ENCODE measurements at places on chromosomes 11 and 22.

DNA sequence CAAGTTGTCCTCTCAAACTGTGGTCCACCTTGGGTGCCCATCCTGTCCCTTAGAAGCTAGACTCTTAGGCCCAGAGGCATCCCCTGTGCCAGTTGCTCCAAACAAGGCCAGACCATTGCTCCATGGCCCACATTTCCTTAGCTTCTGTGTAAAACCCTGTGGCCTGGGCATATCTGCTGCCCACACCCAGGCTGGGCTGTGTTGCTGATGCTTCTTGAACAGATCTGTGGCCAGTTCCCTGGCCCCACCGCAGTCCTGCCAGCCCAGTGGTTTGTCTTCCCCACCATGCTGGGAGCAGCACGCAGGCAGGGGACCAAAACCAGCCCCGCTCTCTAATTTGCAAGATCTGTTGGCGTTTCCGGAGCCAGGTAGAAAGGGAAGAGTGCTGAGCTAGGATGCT is 72.2 kb downstream of the CSNK2A3 start:
- DNase-seq, result no peak

GRCh38 chr11:76164081-76164480 is 42.2 kb downstream of the WNT11 start:
- DNase-seq, result no peak

DNA sequence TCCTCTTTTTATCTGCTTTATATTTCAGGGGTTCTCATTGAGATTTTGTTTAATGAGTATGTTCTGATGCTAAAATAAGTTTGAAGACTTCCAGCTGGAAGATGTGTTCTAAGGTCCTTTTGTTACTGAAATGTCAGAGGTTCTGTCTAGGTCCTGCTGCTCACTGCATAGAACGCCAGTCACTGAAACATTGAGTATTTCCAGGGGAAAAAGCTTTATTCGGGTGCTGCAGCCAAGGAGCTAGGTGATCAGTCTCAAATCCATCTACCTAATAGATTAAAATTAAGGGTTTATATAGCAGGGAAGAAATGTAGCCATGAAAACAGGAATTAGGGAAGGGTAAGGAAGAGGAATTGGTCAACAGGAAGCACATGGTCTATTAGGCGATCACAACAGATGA is 19.7 kb downstream of the SVIP start:
- no peak for DNase-seq

DNA sequence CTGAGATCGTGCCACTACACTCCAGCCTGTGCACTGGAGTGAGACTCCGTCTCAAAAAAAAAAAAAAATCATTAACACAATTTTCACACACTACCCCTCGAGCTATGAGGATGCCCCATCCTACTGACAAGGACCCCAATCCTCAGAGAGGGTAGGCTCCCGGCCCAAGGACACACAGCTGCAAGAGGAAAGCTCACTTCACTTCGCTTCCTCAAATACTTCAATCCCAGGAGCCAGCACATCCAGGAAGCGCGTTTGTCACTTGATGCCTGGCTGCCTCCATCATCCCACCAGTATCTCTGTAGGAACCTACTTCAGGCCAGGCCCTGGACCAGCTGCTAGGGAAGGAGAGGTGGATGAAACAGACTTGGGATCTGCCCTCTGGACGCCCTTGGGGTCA is 144.0 kb downstream of the CRYBB2 start:
- no peak for DNase-seq

DNA sequence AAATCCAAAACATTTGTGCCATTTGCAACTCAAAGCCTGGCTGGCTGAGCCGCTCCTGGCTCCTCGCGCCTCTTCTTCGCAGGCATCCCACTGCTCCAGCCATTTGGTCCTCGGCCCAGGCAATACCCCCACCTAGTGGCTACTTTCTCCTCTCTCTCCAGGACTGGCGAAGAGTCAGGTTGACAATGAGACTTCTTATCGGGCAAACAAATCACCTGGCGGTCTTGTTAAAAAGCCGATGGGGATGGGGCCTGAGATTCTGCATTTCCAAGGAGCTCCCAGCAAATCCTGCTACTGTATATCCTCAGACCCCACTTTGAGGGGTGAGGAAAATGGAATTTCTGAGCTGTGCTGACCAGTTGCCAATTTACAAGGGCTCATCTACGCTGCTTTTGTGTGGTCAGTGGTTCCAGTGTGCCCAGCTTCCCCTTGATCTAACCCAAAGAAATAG is 89.0 kb downstream of the ISX start:
- no peak for DNase-seq

DNA sequence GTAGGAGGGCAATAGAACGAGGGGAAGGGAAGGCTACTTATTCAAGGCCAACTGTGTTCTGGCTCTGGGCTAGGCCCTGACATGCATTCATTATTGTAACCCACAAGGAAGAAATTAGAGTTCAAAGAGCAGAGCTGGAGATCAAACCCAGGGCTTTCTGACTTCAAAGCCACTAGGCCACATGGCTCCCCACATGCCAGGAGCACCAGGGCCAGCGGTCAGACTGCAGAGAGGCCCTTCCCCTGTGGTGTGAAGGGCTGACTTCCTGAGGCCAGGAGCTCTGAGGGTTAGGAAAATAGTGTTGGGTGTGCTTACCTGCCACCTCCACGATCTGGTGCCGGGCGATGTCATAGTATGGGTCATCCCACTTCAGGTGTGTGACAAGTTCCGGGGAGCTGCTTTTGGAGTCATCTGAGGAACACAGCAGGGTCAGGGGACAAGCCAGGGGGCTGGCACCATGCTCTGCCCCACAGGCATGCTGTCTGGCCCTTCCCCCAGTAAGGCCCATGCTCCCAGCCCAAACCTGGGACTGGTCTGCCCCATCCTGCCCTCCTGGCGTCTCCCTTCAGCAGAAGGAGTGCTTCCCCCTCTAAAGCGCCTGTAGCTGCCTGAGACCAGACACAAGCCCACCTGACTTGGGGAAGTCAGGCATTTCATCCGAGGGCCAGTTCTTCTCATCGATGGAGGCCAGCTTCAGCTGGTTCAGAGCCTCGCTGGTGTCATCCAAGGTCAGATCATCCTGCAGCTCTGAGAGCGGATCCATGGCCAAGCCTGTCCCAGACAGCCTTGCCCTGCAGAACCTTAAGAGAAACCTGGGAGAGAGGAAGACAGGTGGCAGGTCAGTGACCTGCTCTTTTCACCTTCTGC is 4.8 kb downstream of the ARHGAP1 start:
- no peak for DNase-seq

GRCh38 chr11:86885311-86885710 is 69.9 kb downstream of the FZD4 start:
- DNase-seq, result no peak

- DNase-seq, result no peak
These were observed 207.7 kb downstream of the KCNA4 start for GRCh38 chr11:29809121-29809520.

DNA sequence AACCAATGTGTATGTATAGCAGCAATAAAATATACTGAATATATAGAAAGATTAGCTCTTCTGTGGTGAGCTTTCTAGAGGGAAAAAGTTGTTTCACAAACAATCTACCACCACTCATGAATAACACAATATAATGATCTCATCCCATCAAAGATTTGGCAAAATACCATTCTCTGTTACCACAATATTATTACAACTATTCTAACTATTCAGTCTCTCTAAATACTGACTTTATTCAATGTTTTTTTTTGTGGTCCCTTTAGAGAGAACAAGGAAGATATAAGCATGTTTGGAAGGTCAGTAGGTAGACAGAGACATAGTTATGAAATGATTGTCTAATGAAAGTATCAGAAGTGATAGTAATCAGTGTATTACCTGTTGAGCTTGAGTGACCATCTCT is 7.8 kb downstream of the CCDC90B start:
- DNase-seq, result no peak

- DNase-seq, result no peak
These were observed 81.7 kb downstream of the MPPED2 start for GRCh38 chr11:30504468-30504867.

DNA sequence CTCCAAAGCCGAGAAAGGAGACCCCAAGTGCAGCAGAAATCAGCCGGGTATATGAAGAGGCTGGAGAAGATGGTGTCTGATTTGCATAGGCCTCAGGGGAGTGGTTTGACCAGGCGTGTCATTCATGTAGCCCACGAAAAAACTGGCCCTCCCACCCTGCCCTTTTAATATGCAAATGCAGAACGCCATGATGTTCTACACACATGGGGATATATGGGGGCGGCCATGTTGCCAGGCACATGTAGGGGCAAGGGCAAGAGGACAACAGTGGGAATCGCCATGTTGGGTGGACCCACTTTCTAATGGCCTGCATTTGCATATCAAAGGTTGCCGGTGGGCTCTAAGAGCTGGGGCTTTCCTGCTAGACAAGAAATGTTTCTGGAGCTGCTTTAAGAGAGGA is 86.4 kb downstream of the ISX start:
- no peak for DNase-seq

DNA sequence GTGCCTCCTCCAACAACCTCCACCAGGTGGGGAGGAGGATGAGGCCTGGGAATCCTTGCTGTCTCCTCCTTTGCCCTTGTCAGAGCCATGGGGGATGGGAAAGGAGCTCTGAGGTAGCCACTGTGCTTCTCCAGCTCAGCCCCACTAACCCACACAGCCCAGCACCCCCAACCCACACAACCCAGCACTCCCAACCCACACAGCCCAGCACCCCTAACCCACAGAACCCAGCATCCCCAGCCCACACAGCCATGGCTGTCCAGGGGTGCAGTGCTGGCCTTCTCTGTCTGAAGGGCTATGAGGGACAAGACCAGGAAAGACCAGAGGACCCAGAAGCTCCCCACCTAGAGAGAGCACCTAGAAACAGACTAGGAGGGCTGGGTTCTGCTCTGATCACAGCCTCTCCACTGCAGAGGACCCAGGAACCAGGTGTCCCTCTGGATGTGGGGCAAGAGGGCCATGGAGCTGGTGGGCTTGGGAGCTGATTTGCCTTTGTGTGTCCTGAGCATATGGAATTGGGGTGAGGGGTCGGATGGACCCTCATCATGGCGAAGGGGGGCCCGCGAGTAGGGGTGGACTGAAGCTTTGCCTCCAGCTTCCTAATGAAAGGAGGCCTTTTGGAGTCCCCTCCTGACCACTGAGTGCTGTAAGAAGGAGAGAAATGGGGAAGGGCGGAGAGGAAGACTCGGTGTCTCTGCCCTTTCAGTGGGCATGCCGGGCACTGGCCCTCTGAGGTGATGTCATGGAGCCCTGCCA is 117.6 kb upstream of the THY1 start:
- DNase-seq, result no peak

- no peak for DNase-seq
These were observed 61.2 kb downstream of the CLPB start for GRCh38 chr11:72373163-72373562.

DNA sequence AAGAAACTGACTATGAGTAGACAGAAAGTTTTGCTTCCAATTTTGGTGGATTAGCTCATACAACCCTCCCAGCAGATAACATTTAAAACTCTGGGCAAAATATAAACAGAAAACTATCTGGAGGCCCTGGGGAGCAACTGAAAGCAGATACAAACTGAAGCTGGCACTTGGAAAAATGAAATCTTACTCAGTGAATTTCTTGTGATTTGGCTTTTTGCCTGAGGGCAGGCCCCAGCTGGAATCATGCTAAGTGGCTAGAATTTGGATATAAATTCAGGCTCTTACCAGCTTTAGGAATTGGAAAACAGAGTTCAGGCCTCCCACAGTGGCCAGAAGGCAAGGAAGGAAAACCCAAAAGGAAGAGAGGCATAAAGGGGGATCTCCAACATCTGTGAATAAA is 85.8 kb downstream of the EFCAB6 start:
- no peak for DNase-seq

DNA sequence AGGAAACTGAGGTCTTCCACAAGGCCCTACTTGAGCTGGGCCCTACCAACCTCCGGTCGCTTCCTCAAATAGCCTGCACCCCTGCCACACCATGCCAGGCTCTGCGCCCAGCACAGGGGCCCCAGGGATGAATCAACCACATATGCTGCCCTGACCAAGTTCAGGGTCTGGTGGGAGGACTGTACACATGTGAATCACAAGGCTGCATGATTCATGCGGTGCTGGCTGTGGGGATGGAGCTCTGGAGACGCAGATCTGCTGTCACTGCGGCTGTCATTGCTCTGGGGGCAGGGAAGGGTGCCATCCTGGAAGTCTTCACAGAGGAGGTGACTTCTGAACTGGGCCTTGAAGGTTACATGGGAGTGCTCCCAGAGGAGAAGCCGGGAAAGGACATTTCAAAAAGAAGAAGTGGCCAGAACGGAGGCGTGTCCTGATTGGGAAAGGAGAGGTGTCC is 21.5 kb downstream of the CYTH4 start:
- peak; percentile 42 for DNase-seq

DNA sequence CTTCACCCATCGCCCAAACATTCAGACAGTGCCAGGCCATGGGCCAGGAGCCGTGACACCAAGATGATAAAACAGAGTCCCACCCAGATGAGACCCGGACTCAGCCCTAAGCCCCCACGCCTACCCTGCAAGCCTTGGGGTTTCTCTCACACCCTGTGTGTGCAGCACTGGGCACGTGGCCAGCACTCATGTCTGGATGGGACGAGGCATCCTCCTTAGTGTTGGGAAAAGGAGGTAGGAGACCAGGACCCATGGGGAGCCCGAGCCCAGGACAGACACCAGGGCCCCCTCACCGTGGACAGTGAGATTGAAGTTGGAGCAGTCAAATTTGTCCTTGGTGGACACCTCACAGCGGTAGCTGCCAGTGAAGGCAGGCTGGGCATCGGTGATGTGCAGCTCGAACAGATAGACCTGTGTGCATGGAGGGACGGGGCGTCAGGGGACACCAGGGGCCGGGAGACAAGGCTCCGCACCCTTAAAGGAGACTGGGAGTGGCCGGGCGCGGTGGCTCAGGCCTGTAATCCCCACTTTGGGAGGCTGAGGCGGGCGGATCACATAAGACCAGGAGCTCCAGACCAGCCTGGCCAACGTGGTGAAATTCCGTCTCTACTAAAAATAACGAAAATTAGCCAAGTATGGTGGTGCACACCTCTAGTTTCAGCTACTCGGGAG is 4.2 kb downstream of the MYBPC3 start:
- DNase-seq, result no peak

GRCh38 chr11:27841023-27841422 is 140.8 kb upstream of the BDNF start:
- no peak for DNase-seq

DNA sequence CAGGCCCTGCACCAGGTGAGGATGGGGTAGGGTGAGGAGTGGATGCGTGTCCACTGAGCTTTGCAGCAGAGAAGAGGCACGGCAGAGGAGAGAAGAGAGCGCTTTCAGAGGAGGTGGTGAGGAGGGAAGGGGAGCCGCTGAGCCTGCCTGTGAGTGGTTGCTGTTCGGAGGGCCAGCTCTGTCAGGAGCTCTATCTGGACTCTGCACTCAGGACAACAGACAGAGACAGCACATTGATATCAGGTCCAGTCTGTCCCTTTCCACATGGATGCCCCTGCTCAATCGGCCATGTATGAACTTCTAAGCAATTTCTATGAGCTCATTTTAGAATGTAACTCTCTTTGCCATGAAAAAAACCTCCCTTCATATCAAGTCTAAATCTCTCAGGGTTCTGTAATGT is 158.6 kb downstream of the KIRREL3 start:
- no peak for DNase-seq

Data from brain pericyte (primary cell).